ENCODE measurements at places on chromosomes 7 and 10.

- peak; percentile 82 for DNase-seq
Measured at GRCh38 chr7:112770051-112770450, 20.1 kb downstream of the TMEM168 start.

- no peak for DNase-seq
Measured at GRCh38 chr7:13708670-13709069, 280.8 kb downstream of the ETV1 start.

DNA sequence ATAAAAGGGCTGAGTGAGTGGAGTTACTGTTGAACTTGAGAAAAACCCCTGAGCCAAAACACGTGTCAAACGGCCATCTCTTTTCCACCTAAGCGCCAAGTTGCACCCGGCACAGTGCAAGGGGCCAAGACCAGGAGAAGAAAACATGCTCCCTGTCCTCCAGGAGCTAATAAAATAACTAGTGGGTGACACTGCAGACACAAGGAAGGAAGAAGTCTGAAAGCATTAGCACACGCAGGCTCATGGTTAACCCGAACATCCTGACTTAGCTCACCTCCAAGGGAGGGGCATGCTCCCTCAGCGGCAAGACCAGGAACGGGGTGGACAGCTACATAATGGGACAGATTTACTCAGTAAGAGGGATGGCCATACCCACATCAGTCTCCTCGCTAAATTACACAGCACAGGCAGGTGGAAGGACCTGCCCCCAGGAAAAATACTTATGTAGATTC, 65.0 kb downstream of the PIP4K2A start:
- DNase-seq, result peak; percentile 65

GRCh38 chr10:102200751-102201640, 25.1 kb upstream of the ELOVL3 start:
- DNase-seq, result no peak

DNA sequence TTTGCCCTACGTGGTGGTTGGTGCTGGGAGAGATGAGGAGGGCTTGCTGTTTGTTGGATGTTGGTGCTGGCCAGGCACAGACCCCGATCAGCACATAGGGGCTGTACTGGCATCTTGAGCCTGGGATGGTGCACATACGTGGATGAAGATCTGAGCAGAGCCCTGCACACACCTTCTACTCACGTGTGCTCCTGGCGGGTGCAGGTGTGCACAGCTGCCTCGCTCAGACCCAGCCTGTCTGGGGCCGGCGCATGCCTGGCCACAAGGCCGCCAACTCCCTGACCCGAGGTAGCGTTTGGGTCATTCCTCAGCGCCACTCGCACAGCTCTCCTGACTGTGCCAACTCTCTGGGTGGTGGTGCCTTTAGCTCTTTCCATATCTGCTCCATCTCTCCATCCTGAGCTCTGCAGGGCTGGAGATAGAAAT, 18.6 kb downstream of the PALD1 start:
- no peak for DNase-seq

DNA sequence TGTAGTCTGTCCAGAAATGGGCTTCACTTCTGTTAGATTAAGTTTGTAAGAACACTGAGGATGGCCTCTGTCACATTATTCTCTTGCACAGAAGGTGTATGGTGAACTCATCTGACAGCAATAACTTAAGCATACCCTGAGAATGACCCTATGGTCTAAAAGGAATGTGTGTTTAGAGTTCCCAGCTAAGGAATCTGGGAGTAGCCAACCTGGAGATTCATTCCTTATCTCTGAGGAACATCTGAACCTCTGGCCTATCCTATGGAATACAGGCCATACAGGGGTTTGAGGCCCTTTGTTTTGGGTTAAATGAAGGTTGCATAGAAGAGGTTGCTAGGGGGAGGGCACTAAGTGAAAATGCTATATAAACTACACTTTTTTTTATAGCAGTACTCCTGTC, 41.4 kb downstream of the LAMB4 start:
- DNase-seq, result no peak

DNA sequence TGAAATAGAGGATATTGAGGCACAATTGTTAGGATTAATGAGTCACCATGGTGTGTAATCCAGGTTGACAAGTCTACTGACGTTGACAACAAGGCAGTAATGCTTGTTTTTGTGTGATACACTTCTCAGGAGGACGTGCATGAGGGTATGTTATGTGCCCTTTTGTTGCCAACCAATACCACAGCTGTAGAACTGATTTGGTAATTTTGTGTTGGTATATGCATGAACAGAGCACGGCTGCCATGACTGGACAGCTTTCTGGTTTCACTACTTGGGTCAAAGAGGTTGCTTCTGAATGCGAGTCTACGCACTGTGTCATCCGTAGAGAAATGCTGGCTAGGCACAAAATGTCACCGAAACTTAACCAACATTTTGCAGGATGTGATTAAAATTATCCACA, 32.9 kb downstream of the PHTF2 start:
- DNase-seq, result no peak

GRCh38 chr10:99529591-99530107, 3.1 kb upstream of the NKX2-3 start:
- DNase-seq, result no peak
